ENCODE measurements at places on chromosomes 5 and 9.

GRCh38 chr9:105191508-105192121 lies 52.8 kb upstream of the SLC44A1 start:
- DNase-seq, result peak; percentile 57

- DNase-seq, result no peak
Observed at GRCh38 chr5:172802567-172803176, 31.4 kb upstream of the ERGIC1 start.

GRCh38 chr5:62794456-62794855 lies 215.8 kb downstream of the LRRC70 start:
- DNase-seq, result no peak

- DNase-seq, result no peak
Observed at GRCh38 chr5:10229306-10230048, 20.2 kb downstream of the ATPSCKMT start.

DNA sequence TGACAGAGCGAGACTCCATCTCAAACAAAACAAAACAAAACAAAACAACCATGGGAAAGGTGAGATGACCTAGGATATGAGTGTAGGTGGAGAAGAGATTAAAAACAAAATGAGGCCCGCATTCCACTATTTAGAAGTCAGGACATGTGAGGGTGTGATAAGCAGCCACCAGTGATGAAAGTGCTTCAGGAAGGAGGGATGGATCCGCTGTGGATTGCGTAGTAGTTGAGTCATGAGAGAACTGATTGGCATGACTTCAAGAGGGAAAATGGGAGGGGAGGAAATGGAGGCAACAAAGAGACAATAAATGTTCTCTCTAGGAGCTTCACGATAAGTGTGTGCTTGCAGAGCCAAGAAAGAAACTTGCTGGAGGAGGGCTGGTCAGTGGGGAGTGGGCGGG lies 367.6 kb downstream of the ARL15 start:
- DNase-seq, result no peak

DNA sequence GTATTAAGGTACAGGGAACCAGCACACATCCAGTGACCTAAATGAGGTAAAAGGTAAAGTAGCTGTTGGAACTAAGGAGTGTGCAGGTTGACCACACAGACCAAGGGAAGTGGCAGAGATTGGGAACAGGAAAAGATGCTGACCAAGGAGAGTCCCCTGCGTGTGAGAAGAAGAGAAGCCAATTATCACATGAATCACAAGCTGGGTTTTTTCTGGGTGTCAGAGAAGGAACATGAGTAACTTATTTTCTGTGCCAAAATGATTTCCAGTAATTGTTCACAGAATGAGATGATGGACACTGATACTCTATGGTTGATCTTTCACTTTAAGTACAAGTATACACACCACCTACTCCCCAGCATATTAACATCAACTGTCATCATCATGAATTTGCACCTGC lies 130.7 kb upstream of the ACO1 start:
- no peak for DNase-seq

GRCh38 chr9:13588151-13589033 lies 308.9 kb upstream of the MPDZ start:
- no peak for DNase-seq

DNA sequence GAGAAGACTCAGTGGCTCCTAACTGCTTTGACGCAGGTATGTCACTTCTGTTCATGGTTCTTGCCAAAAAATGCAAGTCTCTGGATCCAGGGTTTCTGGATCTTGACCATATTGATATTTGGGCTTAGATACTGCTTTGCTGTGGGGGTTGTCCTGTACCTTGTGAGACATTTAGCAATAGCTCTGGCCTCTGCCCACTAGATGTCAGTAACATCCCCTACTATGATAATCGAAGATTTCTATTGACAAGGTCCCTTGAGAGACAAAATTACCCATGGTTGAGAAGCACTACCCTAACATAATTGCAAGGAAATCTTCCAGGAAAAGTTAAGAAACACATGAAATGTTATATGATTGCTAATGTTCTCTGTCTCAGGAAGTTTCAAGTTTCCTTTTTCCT lies 285.4 kb downstream of the TMEM232 start:
- DNase-seq, result peak; percentile 32

DNA sequence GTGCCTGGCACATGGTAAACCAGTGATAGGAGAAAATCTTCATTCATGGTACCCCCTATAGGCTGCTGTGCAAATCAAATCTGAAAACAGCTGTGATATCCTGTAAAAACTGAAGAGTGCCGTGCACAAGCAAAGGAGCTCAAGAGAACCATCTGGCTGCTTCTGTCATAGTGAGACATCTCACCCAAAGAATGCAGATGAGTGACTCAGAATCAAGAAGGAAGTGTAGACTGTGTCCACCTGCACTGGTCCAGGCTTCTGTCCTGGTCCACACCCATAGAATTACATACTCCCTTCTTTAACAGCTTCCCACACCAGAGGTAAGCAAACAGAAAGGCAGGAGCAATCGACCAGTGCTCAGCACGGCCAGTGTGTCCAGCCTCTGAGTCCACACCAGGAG lies 195.9 kb downstream of the ASTN2 start:
- no peak for DNase-seq

DNA sequence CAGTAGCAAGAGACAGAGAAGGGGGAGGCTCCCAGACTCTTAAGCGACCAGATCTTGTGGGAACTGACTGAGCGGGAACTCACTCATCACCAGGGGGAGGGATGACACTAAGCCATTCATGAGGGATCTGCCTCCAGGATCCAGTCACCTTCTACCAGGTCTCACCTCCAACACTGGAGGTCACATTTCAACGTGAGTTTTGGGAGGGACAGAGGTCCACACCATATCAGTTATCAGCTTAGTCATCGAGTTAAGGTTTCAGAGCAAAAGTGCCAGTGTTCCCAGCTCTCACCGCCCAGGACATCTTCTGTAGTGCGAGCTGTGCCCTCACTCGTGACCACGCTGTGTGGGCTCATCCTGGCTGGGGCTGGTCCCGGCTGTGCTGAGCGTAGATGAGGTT lies 98.7 kb upstream of the CACNA1B start:
- DNase-seq, result no peak

GRCh38 chr9:28163619-28164018 lies 590.3 kb upstream of the C9orf72 start:
- DNase-seq, result no peak

- DNase-seq, result no peak
Observed at GRCh38 chr9:126038790-126039189, 287.8 kb upstream of the MVB12B start.

DNA sequence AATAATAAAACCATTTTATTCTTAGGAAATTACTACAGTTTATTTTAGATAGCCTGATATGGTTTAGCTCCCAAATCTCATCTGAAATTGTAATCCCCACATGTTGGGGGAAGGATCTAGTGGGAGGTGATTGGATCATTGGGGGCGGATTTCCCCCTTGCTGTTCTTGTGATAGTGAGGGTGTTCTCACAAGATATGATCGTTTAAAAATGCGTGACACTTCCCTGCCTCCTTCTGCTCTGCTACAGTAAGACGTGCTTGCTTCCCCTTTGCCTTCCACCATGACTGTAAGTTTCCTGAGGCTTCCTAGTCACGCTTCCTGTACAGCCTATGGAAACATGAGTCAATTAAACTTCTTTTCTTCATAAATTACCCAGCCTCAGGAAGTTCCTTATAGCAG lies 122.4 kb upstream of the FGF10 start:
- DNase-seq, result no peak

GRCh38 chr9:21770871-21771560 lies 31.4 kb upstream of the MTAP start:
- DNase-seq, result no peak

DNA sequence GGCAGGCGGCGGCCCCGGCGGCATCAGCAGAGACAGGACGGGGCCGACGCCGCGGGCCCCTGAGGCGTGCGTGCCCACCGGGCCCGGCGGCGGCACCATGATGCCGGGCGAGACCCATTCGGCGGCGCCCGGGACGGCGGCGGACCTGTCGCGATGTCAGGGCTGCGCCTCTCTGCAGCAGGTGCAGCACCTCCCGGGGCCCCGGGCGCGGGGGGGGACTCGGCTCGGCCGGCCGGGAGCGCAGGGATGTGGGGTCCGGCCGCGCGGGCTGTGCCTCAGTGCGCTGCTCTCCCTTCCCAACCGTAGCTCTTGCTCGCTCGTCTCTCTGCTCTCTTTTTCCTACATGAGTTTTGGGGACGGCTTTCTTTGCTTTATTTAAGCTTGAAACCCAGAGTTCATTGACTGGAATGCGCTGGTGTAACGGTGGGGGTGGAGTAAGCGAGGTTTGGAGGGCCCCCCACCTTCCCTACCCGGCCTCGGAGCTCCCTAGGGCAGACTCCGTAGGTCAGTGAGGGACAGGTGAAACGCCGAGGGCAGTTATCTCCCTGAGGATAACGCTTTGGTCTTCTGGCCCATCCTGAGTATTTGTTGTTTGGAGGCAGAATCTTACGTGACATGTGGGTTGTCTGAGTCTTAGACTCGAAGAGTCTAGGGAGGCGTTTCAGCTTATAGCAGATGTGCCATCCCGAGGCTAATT lies 490 bp downstream of the ICE1 start:
- peak; percentile 16 for DNase-seq

GRCh38 chr5:122184676-122185255 lies 55.4 kb downstream of the ZNF474 start:
- DNase-seq, result no peak

DNA sequence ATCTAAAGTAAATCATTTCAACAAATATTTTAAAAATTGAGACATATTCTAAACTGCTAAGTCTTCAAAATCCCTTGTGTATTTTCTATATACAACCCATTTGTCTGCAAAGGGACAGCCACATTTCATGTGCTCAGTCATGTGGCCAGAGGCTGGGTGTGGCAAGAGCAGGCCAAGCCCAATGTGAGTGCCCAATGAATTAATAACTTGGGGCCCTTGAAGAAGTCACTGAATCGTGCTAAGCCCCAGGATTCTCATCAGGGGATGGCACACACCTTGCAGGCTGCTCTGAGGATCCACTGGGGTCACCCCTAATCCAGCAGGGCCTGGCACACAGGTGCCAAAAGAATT lies 78.2 kb upstream of the SMIM23 start:
- no peak for DNase-seq

- DNase-seq, result peak; percentile 78
Observed at GRCh38 chr9:96619491-96620180, at the start of gene CDC14B. Gene CDC14B (minus strand): TSS chr9:96619843. CDS start chr9:96619378, 465 bp downstream.

DNA sequence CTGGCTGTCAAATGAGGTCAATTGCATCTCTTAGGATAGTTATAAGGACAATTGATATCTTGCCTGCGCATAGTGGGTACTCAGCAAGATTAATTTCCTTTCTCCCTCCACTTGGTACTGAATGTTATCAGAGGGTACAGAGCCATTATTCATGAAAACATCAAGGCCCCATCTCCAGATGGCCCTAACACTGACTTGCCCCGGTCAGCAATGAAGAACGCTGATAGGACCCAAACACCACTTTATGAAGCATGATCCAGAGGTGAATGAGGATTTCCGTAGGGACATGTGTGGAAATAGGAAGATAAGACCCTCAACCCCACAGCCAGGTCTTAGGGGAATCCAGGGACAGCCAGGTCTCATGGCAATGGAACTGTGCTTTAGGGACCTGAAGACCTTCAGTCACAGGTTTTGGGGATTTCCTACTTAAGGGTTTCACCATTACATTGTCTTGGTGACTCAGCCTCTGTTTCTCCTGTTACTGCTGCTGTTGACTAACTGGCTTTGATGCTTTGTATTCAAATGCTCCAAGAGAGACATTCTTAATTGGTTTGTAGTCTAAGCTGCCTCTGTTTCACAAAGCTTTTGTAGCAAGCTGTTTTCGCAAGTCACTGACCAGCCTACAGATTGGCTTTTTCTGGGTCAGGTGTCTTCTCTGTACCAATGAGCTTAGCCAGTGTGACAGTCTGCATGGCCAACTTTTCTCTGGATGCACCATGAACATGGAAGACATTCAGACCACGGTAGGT lies 35.3 kb upstream of the IQGAP2 start:
- no peak for DNase-seq

DNA sequence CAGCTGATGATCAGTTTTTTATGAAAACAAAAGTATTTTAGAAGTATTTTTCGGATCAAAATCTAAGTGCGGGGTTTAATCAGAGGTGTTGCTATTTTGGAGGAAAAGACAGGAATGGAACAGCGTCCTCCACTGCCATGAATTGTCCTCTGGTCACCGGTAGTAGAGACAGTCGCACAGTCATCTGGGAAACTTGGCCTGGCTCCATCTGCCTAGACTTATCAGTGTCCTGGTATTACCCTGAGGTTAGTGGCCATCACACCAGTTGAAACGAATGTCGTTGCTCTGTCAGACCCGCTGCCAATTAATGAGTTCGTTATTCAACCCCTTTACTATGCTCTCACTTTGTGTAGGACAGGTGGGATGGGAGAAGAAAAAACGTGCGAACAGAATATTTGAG lies 8.2 kb downstream of the TLX3 start:
- DNase-seq, result no peak

GRCh38 chr5:167570431-167570830 lies 721.0 kb upstream of the WWC1 start:
- no peak for DNase-seq

DNA sequence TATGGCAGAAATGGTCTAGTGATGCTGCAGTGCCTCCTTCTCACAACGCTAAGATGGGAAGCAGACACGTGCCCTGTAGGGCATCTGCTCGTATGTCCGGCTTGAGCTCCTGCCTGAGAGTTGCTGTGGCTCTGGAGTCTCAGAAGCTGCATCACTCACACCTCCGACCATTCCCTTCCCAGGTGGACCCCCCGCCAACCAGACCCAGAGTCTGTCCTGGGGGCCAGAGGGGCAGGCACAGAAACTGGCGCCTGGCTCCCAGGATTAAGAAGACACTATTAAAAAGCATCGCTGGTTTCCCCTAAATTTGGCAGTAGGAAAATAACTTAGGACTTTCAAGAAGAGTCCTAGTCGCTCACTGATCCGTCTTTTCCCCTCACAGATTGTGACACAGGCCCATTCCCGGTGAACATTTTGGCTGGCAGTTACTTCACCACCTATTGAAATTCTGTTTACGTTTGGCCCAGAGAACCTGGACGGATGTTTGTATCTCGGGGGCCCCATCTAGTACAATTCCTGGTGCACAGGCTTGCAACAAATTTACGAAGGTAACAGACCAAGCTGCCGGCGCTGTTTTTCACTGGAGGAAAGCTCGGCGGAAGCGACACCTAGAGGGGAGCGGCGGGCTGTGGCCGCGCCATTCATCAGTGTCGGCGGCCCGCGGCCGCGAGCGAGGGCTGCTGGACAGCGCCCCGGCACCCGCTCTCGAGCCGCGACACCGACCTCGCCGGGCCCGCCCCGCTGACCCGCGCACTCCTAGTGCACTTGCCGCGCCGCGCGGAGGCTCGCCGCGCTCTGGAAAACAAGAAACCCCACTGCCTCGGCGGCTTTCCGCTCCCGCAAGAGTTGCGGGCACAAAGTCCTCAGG lies 1.6 kb downstream of the FSTL4 start:
- DNase-seq, result peak; percentile 35
